ENCODE measurements at places on chromosomes 6 and 20. TPM values are rescaled to one million over a fixed set of nuclear protein-coding genes. Genes with fewer than 3 reads are reported as not detected.

ULBP2 gene
- polyA plus RNA-seq = 0.24 TPM

MLN gene
- not detected for polyA plus RNA-seq

SPATS1 gene
- not detected for polyA plus RNA-seq

APOBEC2 gene
- 513 TPM for polyA plus RNA-seq

APOM gene
- 4.2 TPM for polyA plus RNA-seq

ZSCAN23 gene
- 7.2 TPM for polyA plus RNA-seq

Data from muscle of arm (tissue), 14 donors.